ENCODE measurements at places on chromosomes 1 and 21.

- DNase-seq: no peak
Measured at GRCh38 chr1:237124856-237125462, 83.0 kb downstream of the RYR2 start.

DNA sequence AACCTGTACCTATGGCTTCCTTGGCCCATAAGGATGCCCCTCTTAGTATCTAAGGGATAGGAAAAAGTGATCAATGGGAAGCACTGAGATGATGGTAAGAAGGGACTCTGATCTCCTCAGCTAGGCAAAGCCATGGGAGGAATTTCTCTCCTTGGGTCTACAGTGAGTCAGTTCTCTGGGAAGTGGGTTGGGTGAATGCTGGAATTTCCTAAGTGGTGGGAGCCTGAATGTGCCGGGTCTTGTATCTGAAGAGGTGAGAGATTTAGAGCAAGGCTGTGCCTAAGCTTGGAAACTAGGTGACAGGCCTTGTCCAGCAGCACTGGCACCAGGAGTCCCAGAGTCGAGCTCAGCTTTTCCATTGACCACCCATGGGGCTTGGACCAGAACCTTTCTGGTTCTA lies 96.3 kb upstream of the SLC2A1 start:
- no peak for DNase-seq

DNA sequence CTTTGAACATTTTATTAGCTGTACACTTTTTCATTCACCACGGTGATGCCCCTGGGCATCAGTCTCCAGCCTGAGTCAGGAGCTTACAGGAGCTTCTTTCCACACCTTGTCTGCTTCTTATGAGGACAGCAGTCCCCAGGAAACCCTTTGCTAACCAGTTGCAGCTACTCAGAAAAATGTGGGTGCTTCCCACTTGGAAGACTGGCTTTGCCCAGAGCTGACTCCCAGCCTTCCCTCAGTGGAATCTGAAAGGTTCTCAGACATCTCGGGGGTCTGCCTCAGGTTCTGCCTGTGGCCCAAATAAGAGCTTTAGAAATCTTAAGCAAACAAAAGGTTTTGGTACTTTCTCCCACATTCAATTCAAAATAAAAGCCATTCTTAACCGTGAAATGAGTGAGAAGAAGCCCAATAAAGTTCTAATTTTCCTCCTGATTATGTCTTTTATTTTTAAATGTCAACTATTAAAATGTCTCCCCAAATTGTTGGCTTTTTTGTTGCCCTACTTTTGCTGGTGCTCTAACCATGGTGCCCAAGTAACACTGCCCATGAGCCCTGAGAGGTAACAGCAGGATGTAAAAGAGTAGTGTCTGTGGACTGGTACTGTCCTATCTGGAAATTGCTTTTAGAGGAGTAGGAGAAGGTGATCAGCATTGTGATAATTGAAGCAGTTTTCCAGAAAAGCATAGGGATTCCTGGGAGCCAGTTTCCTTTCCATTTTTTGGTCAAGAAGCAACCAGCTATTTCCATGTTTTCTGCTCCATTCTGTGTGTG lies 5.6 kb downstream of the C1orf53 start:
- DNase-seq: no peak

DNA sequence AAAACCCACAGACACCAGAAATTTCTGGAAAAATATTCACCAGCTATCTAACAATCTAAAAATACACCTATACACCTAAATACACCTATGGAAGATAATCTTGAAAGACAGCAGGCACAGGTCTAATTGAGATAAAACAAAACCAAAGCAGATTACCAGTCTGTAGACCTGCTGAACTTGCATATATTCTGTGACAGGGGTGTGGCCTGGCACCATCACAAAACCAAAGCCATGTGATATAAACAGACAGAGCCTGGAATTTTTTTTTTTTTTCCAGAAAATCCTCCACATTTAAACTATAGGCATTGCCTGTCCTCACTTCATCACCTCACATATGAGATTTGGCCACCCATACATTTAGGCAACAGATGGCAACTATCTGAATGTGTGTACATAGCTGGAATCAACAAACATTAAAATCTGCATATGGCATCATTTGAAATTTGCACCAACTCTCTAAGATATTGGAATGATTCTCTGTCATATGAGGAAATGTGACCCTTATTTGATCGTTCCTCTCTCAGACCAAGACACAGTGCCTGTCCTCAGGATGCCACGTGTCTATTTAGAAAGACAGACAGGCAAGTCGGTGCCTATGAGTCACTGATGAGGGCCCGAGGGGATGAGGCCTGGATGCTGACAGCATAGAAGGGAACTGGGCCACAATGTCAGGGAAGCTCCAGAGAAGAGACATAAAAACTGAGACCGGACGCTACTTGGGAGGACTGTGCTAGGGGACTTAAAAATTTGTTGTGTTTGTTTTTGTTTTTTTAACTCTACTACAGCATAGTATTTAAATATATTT lies 32.6 kb downstream of the NMNAT2 start:
- DNase-seq: no peak

DNA sequence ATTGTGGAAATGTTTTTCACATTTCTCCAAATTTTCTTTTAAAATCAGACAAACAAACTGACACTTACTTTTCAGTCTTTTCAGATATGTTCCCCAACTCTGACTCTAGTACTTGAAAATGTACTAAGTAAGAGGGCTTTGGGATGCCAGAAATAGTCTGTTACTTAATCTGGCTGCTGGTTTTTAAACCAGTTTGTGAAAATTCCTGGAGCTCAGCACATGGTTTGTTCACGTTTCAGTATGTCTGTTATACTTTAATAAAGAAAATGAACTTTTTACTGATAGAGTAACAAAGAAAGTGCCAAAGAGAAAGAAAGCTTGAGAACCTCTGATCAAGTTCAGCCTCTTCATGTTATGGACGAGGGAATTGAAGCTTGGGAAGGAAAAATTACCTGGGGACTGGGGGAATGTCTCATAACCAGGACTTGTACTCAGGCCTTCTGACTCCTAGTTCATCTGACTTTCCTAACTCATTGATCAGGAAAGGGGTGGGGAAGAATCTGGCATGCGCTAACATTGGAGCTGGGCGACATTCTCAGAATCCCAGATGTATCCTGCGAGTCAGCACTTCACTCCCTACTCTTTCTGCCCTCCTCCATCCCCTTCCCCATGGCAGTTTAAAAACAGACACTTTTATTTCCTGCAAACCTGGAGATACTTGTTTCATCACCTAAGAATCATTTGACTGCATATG lies 30.8 kb upstream of the DNAJC6 start:
- DNase-seq: no peak

DNA sequence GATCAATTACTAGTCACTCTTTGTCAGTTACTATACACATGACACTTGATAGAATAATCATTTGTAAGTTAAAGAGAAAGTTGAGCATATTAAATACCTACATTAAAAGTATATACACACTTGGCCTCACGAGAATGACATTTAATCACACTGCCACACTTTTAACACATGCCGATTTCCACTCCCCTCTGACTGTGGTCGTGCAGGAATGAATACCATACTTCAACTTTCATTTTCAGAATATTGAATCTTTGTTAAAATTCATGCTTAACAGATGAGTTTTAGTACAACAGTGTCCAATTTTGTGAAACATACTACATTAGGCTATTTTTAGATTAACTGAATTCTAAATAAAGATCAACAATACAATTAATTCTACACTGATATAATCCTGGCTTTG lies 78.2 kb upstream of the SDC3 start:
- DNase-seq: no peak

GRCh38 chr1:67376381-67376780 lies 53.8 kb downstream of the SERBP1 start:
- DNase-seq: no peak

DNA sequence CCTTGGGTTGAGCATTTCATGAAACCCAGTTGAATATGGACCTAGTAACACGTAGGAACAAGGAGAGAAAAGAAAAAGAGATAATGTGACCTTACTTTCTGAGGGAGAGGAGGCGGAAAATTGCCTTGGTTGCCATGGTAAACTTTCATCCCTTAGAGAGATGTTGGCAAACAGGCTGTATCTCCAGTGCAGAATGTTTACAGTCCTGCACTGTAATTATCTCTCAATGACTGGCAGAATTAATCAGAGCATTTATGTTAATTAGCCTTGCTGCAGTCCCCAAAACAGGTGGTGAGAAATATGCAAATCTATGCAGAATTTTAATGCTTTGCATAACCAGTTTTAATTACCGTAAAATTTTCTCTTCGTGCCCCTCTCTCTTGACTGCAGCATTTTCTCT lies 147.3 kb downstream of the CD247 start:
- no peak for DNase-seq

DNA sequence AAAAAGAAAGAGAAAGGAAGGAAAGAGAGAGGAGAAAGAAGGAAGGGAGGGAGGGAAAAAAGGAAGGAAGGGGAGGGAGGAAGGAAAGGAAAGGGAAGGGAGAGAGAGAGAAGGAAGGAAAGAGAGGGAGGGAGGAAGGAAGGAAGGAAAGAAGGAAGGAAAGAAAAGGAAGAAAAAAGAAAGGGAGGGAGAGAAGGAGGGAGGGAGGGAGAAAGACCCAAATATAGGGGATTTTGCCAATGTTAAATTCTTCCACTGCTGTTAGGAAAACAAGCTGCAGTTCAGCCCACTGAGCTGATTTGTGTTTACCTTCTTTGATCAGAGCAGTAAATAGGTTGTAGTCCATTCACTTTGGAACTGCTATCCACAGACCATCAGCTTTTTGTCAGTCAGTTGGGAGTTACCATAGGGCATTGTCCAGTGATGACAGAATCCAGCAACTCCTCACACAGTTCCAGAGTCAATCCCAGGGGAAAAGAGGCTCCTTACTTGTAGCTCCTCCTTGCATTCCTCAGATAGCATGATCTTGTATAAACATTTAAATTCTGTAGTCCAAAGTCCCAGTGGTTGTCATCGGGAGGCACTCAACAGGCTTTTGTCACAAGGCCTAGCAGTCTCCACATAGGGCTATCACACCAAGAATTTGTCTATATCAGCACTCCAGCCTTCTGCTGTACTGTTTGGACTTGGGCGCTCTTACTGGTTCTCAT lies 13.5 kb upstream of the PPP1R8 start:
- no peak for DNase-seq

DNA sequence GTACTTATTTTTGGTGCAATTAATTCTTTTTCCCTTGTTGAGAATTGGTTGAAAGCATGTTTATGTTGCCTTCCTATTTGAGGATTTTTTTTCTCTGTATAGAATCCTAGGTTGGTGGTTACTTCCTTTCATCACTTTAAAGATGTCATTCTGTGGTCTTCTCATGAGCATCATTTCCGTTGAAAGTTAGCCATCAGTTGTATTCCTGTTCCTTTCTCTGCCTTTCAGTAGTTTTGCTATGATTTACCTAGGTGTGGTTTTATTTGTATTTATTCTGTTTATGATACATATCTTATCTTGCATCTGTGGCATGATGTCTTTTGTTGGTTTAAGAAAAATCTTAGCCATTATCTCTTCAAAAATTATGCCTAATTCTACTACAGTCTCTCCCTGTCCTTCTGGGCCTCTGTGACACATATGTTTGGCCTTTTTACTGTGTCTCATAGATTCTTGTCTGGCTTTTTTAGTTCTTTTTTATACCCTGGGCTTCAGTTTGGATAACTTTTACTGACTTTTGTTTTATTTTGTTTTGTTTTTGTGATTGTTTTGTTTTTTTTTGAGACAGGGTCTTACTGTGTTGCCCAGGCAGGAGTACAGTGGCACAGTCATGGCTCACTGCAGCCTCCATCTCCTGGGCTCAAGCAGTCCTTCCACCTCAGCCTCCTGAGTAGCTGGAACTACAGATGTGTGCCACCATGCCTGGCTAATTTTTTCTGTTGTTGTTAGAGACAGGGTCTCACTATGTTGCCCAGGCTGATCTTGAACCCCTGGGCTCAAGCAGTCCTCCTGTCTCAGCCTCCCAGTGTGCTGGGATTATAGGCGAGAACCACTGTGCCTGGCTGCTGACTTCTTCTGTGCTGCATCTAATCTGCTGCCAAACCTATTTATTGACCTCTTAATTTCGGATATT lies 24.1 kb downstream of the PTGFRN start:
- DNase-seq: no peak

Measured in stimulated activated CD8-positive, alpha-beta memory T cell treated with anti-CD3 and anti-CD28 coated beads, Interleukin-2, amount 100 ng/mL, for 1 hour (primary cell).